ENCODE measurements at places on chromosomes 5 and 9.
A peak's percentile ranks its signal among the peaks of the same experiment; 100 is the strongest.

DNA sequence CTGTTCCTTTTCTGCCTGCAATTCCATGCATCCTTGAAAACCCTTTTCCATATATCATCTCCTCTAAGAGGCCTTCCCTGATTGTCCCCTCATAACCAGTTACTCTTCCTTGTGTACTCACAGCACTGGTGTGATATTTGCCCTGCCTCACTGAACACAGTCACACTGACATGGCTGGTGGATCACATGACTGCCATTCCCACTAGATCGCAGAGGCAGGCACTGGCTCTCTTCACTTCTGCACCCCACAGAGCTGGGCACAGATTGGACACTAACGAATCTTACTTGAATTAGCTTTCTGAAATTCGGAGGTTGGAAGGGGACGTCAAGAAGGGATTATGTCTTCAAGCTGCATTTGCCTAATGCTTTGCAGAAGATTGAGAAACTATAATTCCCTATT is 208.0 kb downstream of the PAPPA start:
- no peak for DNase-seq

DNA sequence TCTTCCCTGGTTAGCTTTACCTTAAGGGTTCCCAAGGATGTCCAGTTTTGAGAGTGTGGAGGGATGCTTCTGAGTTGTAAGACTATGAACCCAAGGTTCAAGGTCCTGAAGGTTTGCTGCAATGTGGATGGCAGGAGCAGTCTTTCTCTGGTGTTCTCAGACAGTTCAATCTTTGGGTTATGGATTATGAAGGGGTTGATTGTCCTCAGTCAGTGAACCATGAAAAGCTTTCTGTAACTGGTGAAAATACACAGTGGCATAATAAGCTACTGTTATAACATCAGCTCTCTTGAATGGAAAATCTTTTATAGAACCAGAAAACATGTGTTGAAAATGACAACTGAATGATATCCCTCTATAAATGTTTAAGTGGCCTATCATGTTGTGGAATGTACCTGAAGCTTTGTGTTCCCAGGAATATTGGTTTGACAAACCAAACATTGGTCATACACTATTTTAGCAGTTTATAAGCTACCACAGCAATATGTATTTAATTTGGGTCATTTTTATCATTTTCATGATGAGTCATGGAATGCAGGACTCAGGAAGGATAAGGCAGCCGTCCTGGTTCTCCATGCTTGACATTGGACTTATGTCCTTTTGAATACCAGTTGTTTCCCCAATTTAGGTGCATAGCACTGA is 1041.8 kb upstream of the ARRDC3 start:
- peak; percentile 7 for DNase-seq

- no peak for DNase-seq
Observed at GRCh38 chr9:94935396-94935795, 208.9 kb downstream of the AOPEP start.

GRCh38 chr5:95102080-95102479 is 182.8 kb downstream of the MCTP1 start:
- DNase-seq: no peak

- DNase-seq: peak; percentile 45
Observed at GRCh38 chr9:111978616-111979015, 82.0 kb downstream of the UGCG start.

DNA sequence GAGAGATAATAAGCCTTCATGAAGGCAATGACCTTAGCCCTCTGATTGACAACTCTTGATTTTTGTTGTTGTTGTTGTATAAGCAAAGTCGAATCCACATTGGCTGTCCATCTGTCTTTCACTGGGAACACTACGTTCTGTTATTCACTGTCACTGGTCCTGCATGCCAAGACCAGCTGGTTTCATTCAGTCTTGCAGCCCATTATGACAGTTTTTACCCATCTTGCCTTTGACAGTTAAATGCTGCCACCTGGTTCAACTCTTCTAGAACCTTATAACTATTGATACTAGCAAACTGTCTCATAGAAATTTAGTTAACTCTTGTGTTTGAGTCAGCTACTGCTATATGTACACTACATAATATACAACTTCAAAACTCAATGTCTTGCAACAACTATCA is 382.3 kb upstream of the CDH10 start:
- DNase-seq: no peak

DNA sequence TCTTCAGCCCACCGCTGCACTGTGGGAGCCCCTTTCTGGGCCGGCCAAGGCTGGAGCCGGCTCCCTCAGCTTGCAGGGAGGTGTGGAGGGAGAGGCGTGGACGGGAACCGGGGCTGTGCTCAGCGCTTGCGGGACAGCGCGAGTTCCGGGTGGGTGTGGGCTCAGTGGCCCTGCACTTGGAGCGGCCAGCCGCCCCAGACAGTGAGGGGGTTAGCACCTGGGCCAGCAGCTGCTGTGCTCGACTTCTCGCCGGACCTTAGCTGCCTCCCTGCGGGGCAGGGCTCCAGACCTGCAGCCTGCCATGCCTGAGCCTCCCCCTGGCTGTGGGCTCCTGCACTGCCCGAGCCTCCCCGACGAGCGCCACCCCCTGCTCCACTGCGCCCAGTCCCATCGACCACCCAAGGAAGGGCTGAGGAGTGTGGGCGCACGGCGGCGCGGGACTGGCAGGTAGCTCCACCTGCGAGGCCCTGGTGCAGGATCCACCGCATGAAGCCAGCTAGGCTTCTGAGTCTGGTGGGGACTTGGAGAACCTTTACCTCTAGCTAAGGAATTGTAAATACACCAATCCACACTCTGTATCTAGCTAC is 92.9 kb upstream of the MAST4 start:
- DNase-seq: no peak

DNA sequence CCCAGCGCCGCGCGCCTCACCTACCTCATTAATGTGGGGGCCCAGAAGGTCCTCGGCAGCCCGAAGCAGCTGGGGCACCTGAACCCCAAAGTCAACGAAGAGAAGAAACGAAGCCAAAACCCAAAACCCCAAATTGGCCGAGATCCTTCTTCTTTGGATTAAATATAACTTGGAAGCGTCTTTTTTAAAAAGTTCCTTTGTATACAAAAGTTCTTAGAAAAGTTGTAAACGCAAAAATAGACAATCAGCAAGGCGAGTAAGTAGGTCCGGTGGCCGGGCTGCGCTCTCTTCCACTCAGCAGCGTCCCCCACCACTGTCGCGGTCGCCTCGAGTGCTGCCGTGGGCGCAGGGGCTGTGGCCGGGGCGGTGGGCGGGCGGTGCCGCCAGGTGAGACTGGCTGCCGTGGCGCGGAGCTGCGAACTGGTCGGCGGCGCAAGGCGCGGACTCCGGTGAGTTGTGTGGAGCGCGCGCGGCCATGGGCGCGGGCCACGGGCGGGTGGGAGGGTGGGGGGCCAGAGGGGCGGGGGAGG is 360 bp downstream of the KLF4 start:
- DNase-seq: no peak

DNA sequence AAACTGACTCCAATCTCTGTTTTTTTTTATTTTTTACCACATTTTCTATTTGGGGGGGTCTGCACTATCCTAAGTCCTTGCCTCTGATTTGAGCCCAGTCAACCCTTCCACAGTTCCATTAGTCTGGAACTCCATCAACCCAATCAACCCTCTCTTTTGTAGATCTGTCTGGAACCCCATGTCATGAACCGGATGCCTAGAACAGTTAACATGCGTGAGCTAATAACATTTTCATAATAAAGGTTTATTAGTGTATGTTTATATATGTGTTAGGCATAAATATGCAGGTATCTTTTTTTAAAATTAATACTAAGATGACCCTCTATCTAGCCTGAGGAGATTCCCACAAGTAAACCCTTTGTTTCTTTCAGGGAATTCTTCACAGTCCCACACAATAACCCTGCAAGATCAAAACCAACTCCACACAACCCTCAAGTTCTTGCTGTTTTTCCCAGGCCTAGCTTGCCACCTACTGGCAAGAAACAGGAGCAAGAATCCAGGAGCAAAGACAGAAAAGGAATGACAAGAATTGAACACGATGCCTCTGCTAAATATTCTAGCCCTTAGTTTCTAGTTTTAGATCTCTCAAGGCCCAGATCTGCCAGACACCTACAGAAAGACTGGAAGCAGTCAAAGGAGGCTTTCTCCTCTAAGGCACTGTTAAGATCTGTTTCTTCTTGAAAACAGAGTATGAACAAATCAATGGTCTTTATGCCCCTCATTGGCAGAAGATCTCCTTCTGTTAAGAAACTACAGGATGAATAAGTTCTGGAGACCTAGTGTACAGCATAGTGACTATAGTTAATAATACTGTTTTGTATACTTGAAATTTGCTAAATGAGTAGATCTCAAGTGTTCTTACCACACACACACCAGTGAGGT is 100.4 kb downstream of the TRIM36 start:
- DNase-seq: peak; percentile 42

DNA sequence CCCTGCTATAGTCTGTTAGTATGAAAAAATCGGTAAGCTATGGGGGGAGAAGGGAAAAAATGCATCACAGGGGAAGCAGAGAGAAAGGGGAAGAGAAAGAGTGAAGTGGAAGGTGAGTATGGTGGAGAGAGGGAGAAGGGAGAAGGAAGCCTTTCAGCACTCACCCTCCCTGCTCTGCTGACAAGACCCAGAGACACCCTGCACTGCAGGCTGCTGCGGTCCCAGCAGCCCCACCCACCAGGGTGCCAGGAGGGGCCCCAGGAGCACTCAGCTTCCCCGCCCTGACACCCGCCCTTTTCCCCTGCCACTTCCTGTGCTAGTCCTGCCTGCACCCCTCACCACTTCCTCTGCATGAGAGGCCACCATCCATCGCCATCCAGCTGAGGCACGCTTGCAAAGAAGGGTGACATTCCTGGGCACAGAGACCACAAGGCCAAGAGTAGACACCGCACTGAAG is 12.7 kb downstream of the STK10 start:
- DNase-seq: no peak

GRCh38 chr9:124133727-124134126 is 122.2 kb downstream of the LHX2 start:
- peak; percentile 76 for DNase-seq

GRCh38 chr5:138439477-138440158 is 761 bp downstream of the REEP2 start:
- no peak for DNase-seq

DNA sequence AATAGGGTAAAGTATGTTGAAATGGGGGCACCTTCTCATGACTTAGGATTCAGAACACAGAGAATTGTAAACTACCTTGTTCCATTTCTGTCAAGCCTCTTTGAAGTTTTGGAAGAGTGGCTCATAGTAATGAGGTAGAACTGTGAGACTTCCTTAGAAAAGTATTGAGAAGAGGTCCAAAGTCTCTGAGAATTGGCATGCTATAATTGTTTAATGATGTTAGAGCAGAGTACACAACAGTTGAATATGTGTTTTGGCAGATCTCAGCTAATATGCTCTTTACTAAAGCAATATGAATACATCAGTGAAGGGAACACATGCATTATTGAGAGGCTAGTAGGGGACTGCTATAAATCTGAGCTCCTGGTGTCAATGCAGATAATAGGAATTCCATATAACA is 579.4 kb upstream of the RIOK2 start:
- no peak for DNase-seq

GRCh38 chr5:60280943-60281342 is 387.4 kb upstream of the PDE4D start:
- no peak for DNase-seq

DNA sequence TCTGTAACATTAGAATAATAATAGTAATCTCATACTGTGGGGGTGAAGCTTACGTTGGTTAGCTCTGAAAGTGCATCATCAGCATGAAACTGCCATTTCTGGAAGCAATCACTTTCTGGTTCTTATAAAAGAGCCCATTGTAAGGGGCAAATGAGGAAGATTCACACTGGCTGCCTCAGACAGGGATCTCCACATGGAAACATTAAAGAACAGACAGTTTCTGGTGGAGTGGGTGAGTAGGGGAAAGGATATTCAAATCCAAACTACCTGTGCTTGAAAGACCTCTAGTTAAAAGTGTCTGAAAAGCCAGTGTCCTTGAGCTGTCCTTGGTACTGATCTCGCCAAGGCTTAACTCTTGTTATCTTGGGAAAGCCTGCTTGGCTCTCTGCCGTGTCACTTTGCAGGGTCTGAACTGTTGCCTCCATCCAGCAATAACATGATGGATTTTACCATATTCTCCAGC is 19.1 kb upstream of the SLC31A2 start:
- peak; percentile 48 for DNase-seq

GRCh38 chr5:82218374-82219156 is 59.6 kb downstream of the RPS23 start:
- DNase-seq: peak; percentile 12

DNA sequence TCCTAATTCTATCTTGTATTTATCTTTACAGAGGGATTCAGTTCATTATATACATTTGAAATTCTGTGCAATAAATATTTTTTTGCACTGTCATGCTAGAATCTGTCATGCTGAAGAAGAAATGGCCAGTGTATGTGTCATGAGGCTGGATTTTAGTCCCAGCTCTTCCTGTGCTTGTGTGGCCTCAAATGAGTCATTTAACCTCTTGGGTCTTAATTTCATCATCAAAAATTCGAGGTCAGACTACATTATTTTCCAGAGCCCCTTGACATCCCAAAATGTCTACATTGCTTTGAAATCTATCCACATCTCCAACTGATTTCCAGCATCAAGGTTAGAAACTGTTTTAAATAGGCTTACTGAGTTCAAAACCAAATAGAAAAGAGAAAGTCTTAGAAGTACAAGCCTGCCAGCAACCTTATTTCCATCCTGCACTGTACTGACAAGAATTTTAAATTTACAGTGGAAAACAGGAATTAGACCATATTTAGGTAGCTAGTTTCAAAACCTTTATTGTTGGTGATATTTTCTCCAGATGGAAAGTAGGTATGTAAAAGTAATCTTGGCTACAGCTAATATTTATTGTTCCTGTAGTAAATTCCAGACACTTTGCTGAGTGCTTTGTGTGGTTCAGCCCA is 96.7 kb upstream of the MAMDC2 start:
- peak; percentile 94 for DNase-seq

- peak; percentile 65 for DNase-seq
Observed at GRCh38 chr5:96876292-96876850, at the start of gene ERAP2. ERAP2 (plus strand) TSS chr5:96876500; CDS start chr5:96879686, 3,186 bp downstream.

- DNase-seq: peak; percentile 72
Observed at GRCh38 chr5:58241389-58241788, 218.5 kb downstream of the PLK2 start.

GRCh38 chr9:7298123-7298522 is 501.5 kb downstream of the DMAC1 start:
- DNase-seq: no peak

- no peak for DNase-seq
Observed at GRCh38 chr9:135123773-135124134, 36.3 kb downstream of the OLFM1 start.

GRCh38 chr9:91131433-91131839 is 230.3 kb downstream of the AUH start:
- peak; percentile 95 for DNase-seq

GRCh38 chr9:137396227-137396626 is 26.7 kb downstream of the EXD3 start:
- DNase-seq: no peak

GRCh38 chr5:77066823-77067442 is 20.2 kb downstream of the ZBED3 start:
- peak; percentile 24 for DNase-seq

GRCh38 chr5:110333384-110333783 is 393.1 kb downstream of the TMEM232 start:
- peak; percentile 2 for DNase-seq
